HEK293T (cell line): ENCODE measurements at places on chromosomes 12 and 14.

- DNase-seq = no peak
Observed at GRCh38 chr12:123142921-123143735, 7.8 kb downstream of the PITPNM2 start.

DNA sequence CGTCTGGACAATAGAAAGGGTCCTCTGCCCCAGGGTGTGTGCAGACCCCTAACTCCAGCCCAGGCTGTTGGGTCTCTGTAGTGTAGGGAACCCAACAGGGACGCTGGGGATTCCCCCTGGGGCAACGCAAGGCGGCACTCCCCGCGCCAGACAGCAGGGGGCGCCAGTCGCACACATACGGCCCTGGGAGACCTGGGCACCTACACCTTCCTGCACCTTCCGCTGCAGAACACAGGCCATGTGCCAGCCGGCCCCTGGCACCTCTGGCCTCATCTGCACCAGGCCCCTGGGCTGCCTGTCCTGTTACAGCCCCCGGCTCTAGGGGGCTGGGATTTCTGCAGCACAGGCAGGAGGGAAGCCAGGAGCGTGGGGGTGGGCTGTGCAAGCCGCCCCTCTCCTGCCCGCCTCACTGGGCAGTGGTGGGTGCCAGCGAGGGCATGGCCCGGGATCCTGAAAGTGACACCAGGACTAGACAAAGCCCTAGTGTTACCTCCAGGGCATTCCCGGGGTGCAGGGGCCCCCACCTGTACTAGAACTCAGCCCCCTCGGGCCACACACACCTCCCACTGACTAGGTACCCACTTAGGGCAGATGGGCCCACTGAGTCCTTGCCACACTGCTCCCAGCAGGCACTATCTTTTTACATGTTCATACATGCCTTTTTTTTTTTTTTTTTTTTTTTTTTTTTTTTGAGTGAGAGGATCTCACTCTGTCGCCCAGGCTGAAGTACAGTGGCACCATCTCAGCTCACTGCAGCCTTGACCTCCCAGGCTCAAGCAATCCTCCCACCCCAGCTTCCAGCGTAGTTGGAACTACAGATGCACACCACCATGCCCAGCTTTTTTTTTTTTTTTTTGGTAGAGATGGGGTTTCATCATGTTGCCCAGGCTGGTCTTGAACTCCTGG lies 37.5 kb downstream of the CCNK start:
- peak; percentile 80 for DNase-seq

GRCh38 chr12:118098911-118099671 lies 4.7 kb downstream of the VSIG10 start:
- DNase-seq = no peak

DNA sequence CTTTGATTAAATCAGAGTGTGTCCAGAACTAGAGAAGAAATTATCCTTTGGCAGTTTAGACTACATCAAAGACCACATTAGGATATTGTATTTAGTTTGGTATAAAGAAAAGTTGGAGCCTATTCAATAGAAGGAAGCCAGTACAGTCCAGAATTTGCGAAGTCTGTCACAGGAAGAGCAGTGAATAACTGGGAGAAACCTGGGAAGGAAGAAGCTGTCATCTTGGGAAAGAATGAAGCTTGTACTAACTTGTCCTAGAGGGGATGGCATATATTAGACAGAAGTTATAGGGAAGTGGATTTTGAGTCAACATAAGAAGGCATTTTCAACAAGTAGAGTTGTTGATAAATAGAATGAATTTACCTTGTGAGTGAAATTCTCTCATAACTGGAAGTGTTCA lies 386.7 kb downstream of the LRIG3 start:
- DNase-seq = no peak

- no peak for DNase-seq
Observed at GRCh38 chr12:29152981-29153630, 4.0 kb downstream of the FAR2 start.

DNA sequence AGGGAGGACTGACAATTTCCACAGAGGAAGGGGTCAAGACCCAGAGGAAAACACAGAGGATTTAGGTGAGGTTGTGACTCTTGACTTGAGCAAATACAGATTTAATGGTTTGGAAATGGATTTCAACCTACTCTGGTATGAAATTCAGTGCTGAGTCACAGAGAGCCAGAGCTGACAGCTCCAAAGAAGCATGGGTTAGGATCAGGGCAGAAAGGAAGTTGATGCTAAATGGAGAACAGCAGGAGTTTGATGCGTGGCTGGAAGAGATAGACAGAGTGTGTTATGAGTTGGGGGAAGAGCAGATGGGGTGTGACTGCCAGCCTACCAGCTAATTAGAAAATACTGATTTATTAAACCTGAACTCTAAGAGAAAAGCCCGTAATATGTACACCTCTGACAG lies 272.6 kb downstream of the FOXG1 start:
- DNase-seq = no peak

DNA sequence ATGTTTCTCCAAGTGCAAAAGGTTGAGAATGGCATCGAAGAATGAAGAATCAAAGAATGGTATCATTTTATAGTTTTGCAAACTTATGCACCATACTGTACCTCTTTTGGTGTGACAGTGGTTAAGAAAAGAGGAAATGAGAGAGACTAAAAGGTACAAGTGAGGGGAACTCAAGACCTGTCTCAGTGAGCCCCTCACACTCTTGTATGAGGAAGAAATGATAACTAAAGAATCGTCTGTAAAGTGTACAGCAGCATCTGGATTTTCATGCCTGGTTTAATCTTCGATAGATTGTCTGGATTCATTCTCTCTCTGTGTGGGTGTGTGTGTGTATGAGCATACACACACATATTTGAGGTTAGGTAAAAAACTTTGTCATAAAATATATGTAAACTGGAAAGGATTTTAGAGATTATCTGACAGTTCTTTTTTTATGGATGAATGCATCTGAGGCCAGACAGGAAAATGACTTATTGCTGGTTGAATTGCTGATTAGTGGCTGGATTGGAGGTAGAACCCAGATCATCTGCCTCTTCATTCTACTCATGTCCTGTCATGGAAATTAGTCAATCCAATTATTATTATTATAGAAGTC lies 16.0 kb upstream of the SLC38A2 start:
- no peak for DNase-seq

DNA sequence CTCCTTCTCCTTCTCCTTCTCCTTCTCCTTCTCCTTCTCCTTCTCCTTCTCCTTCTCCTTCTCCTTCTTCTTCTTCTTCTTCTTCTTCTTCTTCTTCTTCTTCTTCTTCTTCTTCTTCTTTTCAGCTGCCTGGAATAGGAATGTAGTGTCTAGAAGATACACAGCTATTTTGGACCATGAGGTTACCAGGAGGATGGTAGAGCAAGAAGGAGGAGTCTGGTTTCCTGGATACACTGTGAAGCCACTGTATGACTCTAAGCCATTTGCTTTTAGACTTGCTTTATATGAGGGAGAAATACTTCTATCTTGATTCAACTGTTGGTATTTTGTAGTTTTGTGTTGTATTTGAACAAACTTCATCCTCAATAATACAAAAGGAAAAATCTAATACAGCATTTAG lies 3.0 kb upstream of the MYBPC1 start:
- no peak for DNase-seq

GRCh38 chr12:113236539-113237399 lies 15.5 kb downstream of the TPCN1 start:
- DNase-seq = no peak

GRCh38 chr12:110627500-110628195 lies 13.7 kb downstream of the TCTN1 start:
- DNase-seq = no peak

DNA sequence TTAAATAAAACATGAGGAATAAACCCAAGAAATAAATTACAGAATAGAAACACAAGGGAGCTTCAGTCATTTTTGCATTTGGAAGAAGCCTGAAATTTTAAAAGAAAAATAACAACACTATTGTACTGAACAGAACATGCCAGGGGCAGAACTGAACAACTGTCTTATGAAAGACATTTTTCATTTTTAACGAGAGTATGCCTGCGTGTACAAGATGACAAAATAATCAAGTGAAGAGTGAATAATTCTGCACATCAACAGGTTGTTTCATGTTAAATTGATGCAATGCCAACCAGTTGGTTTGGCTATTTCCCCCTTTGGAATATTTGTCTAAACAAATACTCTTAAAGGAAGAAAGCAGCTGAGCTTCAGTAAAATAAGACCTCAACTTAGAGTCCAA lies 103.3 kb upstream of the BTG1 start:
- DNase-seq = no peak

DNA sequence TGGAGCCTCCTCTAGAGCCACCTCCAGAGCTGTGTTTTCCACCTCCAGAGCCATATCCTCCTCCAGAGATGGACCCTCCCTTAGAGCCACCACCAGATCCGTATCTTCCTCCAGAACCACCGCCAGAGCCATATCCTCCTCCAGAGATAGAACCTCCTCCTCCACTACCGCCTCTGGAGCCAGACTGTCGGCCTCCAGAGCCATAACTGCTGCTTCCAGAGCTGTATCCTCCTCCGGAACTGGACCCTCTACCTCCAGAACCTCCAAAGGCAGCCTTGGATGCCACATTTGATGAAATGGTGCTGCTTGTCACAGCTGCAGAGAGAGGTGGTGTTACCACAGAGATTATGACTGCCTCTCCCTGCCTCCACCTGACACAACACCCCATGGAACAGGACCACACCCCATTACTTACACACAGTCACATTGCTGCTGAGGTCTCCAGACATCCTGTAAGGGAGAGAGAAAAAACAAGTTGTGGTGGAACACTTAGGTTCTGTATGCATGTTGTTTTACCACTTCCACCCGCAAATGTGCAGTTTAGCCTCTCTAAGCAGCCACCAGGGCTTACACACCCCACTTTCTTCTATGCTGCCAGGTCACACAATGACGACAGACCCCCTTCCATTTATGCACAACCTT lies 6.8 kb downstream of the KRT2 start:
- no peak for DNase-seq

DNA sequence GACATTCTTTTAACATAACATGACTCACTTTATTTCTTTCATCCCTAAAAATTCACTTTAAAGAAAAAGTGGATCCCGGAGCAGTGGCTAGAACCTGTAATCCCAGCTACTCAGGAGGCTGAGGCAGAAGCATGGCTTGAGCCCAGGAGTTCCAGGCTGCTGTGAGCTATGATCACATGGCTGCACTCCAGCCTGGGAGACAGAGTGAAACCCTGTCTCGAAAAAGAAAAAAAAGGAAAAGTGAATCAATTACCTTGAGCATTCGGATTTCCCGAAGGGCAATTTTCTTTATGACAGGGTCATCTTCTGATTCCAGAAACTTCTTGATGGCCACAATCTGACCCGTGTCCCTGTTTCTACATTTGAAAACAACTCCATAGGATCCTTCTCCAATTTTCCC lies 1.2 kb downstream of the CDKL1 start:
- DNase-seq = no peak

- DNase-seq = no peak
Observed at GRCh38 chr14:34238610-34239009, 223.4 kb downstream of the SPTSSA start.

GRCh38 chr12:46558677-46559076 lies 186.1 kb upstream of the SLC38A2 start:
- DNase-seq = no peak

DNA sequence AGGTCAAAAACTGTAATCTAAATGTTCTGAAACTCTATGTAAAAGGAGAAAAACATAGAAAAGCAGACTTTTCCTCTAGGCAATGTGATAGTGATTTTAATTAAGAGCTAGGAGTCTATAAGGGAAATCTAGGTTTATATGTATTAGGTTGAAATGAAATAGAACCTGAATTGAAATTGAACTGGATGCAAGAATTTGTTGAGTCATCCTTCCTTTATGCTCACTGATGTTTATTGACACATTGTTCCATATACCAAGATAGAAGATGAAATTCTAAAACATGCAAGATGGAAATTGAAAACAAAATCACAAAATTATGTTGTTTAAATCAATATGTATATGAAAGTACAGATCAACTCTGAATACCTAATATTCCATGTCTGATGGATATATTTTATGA lies 170.4 kb upstream of the FLRT2 start:
- DNase-seq = no peak

GRCh38 chr12:92493816-92494215 lies 209.0 kb upstream of the PLEKHG7 start:
- no peak for DNase-seq

GRCh38 chr14:99063620-99064225 lies 208.3 kb downstream of the BCL11B start:
- no peak for DNase-seq

- no peak for DNase-seq
Observed at GRCh38 chr14:21527318-21527679, 1.2 kb upstream of the SALL2 start.

DNA sequence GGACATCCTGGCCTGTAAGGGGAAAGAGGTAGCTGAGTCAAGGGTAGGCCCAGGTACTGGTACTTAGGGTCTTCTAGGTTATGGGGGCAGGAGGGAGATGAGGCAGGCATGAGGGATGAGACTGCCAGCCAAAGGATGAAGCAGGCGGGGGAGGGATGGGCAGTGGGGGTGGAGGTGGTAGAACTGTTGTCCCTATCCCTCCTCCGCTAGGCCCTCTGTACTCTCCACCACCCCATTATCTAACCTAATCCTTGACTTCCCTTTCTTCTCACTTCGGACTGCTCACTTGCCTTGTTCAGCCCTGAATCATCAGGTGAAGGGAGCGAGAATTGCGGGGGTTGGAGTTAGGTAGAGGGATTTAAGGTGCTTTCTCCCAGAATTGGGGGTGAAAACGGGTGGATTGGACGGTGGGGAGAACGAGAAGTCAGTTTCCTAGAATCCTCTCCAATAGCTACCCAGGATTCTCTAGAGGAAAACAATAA lies 562 bp downstream of the PAN2 start:
- no peak for DNase-seq

DNA sequence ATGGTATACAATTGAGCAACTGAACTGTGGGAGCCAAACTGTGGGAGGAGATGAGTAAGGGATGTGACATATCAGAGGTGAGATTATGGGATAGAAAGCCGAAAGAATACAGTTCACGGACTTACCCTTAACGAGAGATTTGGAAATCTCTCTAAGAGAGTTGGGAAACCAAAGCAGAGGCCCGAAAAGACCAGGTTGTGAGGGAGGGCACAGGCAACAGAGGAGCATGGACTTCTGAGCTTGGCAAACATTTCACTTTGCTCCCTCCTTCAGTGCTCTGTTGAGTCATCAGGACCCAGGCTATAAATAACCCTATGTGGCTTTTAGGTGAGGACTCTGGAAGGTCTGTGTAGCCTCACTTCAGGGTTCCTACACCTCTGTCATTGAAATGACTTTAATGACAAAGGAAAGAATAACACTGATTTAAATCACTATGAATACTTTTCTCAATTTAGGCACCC lies 120.6 kb downstream of the TGFB3 start:
- DNase-seq = no peak

- DNase-seq = peak; percentile 55
Observed at GRCh38 chr14:36271939-36272907, 48.2 kb downstream of the MBIP start.

GRCh38 chr12:116152268-116152667 lies 125.2 kb downstream of the MED13L start:
- no peak for DNase-seq

DNA sequence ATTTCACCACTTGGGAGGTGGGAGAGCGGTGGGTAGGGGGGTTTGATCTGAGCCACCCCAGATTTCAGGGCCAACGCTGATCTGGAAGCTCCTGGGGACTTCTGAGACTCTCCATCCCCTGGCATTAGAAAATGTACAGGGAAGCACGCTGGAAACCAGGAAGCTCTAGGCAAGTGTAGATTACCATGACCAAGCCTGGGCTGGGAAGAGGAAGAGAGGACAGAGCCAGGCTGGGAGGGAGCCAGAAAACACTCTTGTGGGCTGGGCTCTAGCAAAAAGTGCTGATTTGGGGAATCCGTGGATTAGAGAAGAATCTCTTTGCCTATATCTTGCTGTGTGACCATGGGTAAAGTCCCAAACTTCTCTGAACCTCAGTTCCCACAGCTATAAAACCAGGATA lies 236.7 kb downstream of the BCL11B start:
- DNase-seq = no peak

GRCh38 chr12:116293687-116294453 lies 16.4 kb upstream of the MED13L start:
- DNase-seq = no peak
